ENCODE measurements at places on chromosomes 16 and 17. TPM values are rescaled to one million over a fixed set of nuclear protein-coding genes. Genes with fewer than 3 reads are reported as not detected.

The SLC13A5 gene
- not detected for total RNA-seq

The ARL16 gene
- total RNA-seq = 24.5 TPM

The MT1F gene
- total RNA-seq = 2.1 TPM

The CCL1 gene
- total RNA-seq = not detected

The KRTAP16-1 gene
- total RNA-seq = not detected

DNA sequence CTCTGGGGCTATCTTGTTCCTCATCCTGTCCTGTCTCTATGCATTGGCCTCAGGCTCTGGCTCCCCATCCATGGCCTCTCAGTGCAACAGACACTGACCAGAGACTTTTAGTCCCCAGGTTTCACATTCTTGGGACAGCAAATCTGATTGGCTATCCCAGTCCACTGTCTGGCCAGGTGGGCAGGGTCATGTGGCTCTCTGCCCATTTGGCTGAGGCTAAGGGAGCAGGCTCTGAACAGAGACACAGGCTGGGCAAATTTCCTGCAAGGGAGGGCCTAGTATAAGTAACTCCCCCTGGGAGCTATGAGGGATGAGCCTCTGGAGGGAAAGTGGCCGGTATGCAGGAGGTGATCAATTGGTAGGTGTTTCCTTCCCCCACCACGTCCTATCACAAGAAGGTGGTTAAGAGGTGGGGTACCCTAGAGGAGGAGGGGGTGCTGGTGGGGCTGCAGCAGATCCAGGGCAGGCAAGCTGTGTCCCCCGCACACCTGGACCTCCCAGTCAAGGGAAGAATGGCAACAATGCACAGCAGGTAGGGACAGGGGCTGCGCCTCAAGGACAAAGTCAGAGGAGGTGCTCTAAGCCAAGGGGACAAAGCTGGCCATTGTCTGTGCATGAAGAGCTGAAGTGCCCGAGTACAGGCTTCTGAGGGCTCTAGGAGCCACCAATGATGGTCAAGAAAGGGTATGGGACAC is 13.2 kb downstream of the XYLT2 start:
- peak; percentile 63 for DNase-seq

GRCh38 chr16:89700649-89701424 is 668 bp downstream of the SPATA2L start:
- peak; percentile 93 for DNase-seq

DNA sequence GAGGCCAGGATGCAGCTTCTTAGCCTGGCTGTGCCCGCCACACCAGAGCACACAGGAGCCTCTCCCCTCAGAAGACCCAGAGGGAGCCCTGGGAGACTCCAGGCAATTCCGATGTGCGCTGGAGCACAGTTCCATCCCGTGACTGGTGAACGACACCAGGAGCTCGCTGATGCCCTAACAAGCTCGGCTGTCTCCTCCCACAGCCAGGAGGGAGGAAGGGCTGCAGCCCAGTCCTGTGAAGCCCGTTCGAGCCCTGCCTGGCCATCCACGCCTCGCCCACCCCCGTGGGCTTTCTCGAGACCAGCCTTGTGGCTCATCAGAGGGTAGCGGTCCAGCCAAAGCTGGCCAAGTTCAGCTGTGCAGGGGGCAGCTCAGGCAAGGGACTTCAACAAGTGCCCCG is 21.8 kb upstream of the RASD1 start:
- DNase-seq = peak; percentile 48

DNA sequence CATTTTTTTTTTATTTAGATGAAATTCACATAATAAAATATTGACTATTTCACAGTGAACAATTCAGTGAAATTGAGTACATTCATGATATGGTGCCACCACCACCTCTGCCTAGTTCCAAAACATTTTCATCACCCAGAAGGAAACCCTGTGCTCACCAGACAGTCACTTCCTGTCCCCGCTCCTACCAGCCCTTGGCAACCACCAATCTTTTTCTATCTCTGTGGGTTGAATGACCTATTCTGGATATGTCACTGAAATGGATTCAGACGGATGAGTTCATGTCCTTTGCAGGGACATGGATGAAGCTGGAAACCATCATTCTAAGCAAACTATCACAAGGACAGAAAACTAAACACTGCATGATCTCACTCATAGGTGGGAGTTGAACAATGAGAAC is 40.5 kb downstream of the ATP2C2 start:
- DNase-seq = no peak

DNA sequence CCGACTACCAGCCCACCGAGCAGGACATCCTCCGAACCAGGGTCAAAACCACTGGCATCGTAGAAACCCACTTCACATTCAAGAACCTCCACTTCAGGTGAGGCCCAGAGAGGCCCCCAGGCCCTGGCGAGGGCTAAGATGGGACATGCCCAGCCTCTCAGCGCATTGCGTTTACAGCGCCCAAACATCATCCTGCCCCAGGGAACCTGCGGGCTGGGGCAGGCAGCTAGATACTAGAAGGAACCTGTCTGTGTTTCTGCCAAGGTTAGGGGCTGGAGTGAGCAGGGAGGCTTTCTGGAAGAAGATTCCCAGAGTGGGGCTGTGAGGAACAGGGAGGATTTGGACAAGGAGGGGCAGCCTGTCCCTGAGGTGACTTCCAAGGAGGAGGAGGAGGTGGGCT is 90.6 kb downstream of the AMFR start:
- DNase-seq = no peak

- no peak for DNase-seq
Measured at GRCh38 chr16:20137194-20137593, 63.5 kb upstream of the GPR139 start.

DNA sequence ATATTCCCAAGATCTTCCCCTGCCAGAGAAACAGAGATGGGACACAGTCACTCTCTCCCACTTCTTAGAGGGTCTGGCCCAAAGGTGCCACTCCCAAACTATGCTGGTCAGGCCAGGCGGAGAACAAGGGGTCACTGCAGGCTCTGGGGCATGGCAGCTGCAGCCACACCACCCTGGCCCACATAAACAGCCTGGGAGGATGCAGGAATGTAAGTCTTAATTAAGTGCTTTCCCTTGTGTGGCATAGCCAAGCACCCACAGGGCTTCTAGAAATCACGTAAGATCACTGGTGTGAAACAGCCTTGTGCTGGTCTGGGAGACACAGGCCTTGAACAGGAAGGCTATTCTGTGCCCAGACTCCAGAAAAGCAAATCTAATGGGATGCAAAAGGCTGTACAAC is 31.5 kb downstream of the ABCC12 start:
- DNase-seq = no peak

Data from osteoblast (primary cell).